H54 (cell line): ENCODE measurements at places on chromosomes 1 and 21.

DNA sequence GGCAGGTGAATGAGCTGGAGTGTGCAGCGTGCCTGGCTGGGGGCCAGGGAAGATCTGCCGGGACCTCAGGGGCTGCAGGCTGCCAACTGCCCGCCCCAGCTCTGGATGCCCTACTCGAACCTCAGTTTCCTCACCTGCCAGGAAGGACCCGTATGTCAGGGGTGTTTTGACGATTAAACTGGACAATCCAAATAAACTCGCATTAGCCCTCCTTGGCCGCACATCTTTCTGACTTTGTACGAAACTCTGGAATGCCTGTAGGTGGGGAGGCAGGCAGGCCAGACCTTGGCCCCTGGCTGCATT lies 8.3 kb upstream of the ZNF669 start:
- no peak for DNase-seq

- no peak for DNase-seq
These were observed 141.0 kb downstream of the SDCCAG8 start for GRCh38 chr1:243396876-243397275.

DNA sequence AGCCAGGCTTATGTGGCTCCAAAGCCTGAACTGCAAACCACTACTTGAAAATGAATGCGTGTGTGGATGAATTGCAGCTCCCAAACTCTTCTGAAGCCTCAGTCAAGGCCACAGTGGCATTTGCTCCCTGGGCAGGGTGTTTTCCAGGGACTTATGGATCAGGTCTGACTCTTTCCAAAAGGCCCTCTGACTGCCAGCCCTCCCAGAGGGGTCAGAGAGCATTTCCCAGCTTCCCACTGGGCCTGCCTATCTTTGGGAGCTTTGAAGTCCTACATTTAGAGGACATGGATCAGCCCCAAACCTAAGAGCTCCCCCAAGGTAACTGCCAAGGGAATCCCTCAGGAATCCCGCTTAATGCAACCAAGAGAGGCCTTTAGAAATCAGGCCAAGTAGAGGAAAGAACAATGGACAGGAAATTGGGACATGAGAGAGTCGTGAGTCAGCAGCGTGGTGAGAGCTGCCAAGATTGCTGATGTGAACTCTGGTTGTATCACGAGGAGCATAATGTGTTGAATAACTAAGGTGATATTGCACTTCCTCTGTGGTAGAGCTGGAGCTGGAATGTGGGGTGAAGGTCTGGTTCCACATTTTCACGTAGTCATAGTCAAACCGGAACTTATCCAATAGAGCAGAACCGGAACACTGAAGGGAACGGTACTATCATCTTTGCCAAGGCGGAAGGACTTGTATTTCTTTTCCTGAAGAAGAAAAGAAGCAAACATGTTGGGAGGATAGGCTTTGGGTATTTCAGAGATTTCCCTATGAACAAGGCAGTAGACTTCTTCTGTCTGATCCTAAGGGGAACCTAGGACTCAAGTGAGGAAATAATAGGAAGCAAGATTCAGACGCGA lies 99.4 kb upstream of the JUN start:
- DNase-seq, result peak; percentile 58

GRCh38 chr21:19198801-19199200 lies 795.2 kb upstream of the TMPRSS15 start:
- no peak for DNase-seq

GRCh38 chr1:147105909-147106308 lies 66.4 kb downstream of the PRKAB2 start:
- DNase-seq, result no peak

DNA sequence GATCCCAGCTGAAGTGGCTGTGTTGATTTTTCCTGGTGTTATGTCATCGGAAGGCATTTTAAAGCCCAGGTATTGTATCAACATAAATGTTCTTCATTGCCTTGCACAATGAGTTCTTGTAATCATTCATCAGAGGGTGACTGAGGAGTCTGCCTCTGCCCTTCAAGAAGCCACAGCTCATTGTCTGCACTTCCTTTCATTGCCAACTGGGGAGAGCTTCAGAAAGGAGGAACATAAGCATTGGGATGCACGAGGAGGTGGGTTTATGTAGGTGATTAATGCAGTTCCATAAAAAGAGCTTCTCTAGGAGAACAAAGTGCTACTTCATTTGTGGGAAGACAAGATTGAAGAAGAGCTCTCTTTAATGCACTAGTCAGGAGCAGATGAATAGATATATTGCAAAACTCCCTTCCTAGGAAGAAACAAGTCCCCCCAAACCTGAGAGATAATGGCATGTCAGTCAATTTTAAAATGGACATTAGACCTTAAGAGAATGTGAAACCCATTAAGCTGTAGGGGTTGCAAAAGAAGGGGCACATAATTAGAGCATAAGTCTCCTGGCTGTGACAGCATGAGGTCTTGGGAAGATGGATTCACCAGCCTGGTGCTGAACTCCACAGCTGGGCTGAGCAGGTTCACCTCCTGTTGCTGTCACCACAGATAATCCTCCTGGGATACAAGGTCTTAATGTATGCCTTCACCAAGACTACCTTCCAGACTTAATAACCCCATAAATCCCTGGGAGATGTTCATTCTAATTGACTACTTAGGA lies 124.6 kb downstream of the BACH1 start:
- DNase-seq, result no peak
